ENCODE measurements at places on chromosomes 6 and 20.
A peak's percentile ranks its signal among the peaks of the same experiment; 100 is the strongest.

DNA sequence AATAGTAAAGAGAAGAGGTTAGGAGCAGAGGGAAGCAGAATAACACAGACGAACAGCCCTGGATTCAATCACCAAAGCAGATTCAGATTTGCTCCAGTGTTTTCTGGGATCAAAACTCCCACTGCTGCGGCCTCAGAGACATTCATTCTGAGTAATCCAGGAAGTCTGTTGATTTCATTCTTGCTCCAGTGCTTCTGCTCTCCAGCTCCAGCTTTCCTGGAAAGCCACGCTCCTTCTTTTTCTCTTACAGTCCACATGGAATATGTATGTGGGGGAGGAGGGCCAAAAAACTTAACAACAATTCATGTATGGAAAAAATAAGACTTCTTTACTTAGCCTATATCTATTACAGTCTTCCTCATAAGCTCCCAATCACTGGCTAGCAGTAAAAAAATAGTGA is 26.4 kb upstream of the UST start:
- DNase-seq: no peak

GRCh38 chr6:124869416-124869815 is 92.8 kb upstream of the RNF217 start:
- no peak for DNase-seq

- DNase-seq: no peak
Observed at GRCh38 chr20:38164069-38164468, 1.0 kb downstream of the TGM2 start.

DNA sequence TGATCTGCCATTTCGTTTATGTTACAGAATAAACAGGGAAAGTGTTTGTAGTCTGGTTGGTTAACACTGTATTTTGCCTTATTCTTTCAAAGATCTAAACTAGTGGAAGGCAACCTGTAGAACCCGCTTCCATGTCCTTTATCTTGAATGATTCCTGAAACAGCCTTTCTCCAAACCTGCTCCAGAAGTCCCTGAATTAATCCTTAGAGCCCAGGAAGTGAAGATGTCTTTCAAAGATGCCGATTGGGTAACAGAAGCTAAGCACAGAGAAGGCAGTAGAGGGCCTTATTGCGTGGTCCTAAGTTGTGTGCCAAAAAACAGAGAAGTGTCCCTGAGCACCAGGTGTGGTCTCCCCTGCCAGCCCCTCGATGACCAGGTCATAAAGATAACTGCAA is 19.2 kb upstream of the ZSCAN16 start:
- DNase-seq: no peak

DNA sequence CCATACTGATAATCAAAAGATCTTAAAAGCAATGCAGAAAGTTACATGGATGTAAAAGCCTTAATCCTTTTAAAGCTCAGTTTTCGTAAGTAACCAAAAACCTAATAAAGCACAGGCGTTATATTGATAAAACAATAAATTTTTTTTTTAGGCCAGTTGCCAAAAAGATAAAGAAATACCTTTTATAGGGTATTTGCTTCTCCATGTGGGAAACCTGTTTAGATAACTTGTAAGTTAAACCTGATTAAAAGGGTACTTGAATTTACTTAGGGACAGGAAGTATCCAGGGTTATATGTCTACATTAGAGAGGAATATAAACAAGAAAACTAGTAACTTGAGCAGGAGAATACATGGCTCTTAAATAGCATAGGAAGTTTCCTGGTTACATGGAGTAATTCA is 21.1 kb downstream of the FBXO9 start:
- DNase-seq: no peak

DNA sequence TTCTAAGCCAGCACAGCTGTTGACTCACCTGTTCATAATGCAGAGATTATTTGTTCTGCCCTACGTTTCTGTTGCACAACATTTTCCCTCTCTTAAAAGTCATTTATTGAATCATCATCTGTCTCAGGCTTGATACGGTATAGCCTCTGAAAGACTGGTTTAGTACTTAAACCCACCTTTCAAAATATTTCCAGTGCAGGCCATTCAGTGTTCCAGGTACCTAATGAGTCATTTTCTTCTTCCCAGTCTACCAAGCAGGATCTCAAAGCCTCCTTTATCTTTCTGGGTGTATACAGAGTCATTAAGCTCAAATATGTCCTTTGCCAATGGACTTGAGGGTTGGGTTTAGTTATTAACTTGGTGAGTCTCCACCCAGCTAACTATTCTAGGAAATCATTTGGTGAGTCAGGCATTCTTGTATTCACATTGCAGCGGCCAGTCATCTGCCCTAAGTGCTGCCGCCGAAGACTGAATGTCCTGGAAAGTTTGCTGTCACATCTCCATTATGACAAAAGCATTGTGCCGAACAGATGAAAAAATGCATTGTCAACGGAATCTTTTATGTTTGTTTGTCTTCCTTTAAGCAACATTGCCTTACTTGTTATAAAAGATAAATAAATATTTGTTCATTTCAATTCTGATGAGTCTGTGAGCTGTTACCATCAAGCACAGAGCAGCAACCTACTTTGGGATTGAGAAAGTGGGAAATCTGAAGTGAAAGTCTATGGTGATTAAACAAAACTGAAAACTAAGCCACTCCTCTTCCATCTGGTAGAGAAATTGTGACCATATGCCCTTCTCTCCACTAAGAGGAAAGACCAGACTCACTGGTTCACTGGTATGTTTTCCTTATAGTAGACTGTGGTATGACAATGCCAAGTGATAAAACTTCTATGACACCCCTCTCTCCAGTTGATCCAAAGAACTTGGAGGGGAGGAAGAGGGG is 14.3 kb upstream of the FAM135A start:
- DNase-seq: no peak

DNA sequence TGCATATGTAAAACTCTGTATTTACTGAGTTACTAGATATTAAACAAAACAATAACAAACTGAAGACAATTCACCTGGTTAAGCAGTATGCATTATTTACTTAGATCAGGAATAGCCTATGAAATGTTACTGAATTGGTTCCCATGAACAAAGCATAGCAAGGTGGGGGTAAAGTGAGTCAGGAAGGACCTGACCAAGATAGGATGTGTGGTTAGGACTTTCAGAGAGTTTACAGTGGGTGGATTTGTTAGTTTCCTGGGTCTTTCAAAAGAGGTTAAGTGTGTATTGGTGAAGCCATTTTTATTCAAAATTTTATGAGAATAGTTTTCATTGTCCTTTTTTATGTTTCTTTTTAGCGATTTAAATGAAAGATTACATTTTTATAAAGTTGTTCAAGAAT is 32.9 kb downstream of the TBPL1 start:
- DNase-seq: no peak

GRCh38 chr6:162478192-162478671 is 249.3 kb downstream of the PRKN start:
- no peak for DNase-seq

GRCh38 chr6:132128424-132128823 is 177.3 kb upstream of the CCN2 start:
- no peak for DNase-seq

GRCh38 chr6:124960757-124961463 is 1.3 kb upstream of the RNF217 start:
- no peak for DNase-seq

GRCh38 chr20:43508106-43508505 is 609 bp downstream of the L3MBTL1 start:
- no peak for DNase-seq

GRCh38 chr20:40532103-40532502 is 156.9 kb downstream of the MAFB start:
- DNase-seq: no peak

- DNase-seq: no peak
Observed at GRCh38 chr20:58162986-58163385, 65.5 kb downstream of the ANKRD60 start.

DNA sequence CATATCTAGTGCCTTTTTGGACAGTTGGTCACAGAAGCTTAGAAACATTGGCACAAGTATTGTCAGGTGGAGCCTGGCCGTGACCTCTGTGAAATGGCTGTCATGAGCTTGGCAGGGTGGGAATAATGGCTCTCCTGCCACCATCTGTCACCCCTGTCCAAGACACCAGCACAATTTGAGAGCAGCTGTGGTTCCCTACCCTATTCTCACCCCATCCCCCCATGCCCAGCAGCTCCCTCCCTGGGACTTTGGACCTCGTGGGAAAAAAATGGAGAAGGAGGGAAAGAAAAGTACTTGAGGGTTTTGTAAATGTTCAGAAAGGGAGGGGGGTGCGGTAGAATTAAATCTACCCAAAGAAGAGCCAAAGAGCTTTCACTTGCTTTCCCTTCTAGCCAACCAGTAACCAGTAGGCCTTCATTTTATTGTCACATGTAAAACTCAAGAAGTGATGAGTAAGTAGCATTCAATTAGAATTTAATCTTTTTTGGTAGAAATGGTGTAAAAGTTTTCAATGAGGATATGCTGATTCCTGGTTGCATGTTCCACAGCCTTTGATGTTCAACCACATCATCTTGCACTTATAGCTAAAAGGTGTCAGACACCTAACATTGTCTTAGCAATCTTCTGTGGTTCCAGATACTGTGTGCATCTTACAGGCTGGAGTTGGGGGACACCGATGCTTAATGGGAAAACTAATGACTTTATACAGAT is 263.5 kb upstream of the TAB2 start:
- DNase-seq: no peak

DNA sequence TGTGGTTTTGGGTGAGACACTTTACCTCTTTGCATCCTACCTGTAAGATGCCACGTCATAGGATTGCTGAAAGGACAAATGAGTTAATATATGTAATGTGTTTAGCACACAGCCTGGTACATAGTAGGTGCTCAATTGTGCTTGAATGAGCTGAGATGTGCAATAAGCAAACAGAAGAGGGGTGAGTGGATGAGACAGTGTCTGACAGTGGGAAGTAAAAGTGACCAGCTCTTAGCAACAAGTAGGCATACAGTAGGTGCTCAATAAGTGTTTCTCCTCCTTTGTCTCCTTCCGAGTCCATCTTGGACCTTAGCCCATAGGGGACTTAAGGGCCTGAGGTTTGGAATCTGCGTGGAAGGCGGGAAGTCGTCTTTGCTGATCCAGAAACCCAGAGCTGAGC is 104.7 kb downstream of the CEBPB start:
- no peak for DNase-seq

DNA sequence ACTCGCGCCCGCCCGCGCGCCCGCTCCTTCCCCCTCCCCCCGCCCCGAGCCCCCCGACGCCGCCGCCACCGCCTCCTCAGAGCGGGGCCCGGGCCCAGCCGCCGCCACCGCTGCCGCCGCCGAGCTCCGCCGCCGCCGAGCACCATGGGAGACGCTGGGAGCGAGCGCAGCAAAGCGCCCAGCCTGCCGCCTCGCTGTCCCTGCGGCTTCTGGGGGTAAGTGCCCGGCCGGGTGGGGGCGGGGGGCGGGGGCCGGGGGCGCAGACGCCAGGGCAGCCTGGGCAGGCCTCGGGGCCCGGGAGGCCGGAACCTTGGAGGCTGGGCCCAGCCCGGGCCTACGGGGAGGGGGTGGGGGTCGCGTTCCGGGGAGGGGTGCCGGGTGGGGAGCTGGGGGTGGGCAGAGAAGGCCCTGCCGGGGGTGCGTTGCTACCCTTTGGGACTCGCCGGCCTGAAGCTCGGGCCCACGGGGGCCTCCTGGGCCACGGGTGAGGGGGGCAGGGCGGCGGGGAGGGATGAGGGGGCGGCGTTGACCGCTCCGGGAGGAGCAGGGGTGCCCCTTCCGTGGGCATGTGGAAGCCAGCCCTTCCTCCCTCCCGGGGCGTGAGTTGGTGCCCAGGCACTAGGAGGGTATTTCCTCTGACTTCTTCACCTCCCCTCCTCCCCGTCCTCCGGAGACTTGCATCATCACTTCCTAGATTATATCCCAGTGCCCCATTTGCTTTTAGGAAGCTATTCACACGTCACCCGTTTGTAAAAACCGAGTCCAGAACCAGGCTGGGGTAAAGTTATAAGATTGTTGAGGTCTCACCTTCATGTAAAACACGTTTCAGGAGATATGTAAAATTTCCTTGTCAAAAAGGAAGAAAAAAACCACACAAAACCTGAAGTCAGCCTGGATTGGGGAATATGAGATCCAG is 533 bp downstream of the ZFAND3 start:
- peak; percentile 18 for DNase-seq

GRCh38 chr20:48843057-48843806 is 15.4 kb upstream of the PREX1 start:
- DNase-seq: no peak

GRCh38 chr6:156219973-156220372 is 557.2 kb upstream of the ARID1B start:
- DNase-seq: no peak

GRCh38 chr20:20215976-20216727 is 151.8 kb upstream of the INSM1 start:
- DNase-seq: no peak

- DNase-seq: no peak
Observed at GRCh38 chr20:58160451-58161061, 67.9 kb downstream of the ANKRD60 start.

- no peak for DNase-seq
Observed at GRCh38 chr20:14266246-14266645, 71.2 kb downstream of the FLRT3 start.

GRCh38 chr6:35512740-35513139 is at the start of gene TULP1:
Gene TULP1 (minus strand): TSS chr6:35512896. CDS start chr6:35512858, 38 bp downstream.
- DNase-seq: no peak

DNA sequence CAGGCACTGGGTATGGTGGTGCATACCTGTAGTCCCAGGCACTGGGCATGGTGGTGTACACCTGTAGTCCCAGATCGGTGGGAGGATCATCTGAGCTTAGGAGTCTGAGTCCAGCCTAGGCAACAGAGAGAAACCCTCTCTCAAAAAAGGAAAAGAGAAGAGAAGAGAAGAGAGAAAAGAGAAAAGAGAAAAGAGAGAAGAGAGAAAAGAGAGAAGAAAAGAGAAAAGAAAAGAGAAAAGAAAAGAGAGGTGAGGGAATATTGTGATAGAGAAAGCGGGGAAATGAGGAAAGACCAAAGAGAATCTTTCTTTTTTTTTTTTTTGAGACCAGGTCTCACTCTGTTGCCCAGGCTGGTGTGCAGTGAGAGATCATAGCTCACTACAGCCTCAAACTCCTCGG is 108.7 kb downstream of the ARHGAP18 start:
- DNase-seq: no peak

GRCh38 chr20:57678340-57678739 is 31.5 kb downstream of the PMEPA1 start:
- DNase-seq: no peak

DNA sequence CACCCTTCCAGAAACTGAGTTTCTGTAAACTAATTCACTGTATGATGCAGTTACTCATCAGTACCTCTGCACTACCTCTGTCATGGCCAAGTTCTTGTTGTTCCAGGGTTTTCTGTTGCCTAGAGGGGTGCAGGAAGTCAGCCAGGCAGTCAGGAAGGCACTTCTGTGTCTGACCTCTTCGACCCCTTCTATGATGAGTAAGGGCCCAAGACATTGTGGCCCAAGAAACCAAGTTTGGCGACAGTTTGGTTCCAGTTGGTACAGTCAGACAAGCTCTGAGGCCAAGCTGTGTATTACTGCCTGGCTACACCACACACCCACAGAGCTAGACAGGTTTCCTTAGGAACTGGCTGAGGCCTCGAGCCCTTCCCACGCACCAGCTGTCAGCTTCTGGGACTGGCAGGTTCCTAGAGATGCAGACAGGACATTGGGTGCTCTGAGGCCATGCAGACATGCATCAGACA is 41.2 kb downstream of the TRAF3IP2 start:
- DNase-seq: no peak

DNA sequence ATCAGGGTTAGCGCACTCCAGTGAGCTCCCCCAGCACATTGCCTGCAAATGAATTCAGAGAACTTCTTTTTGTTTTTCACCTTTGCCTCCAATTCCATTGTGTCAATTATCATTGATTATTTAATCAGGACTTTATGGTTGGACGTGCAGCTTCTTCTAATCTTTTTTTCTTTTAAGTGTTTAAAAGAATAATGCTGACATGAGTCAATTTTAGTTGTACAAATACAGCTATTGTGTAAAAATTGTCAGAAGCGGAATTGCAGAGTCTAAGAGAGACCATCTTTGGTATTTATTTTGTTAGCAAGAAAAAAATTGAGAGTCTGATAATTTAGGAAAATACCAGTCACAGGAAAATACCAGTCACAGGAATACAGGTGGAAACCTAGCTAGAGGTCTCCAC is 5.5 kb downstream of the ABT1 start:
- no peak for DNase-seq

Measured in stimulated activated CD4-positive, alpha-beta T cell treated with anti-CD3 and anti-CD28 coated beads, Interleukin-15, amount 100 ng/mL, for 1 hour (primary cell).